ENCODE measurements at places on chromosomes 2 and 18.

GRCh38 chr18:48218285-48219022, 190.7 kb downstream of the ZBTB7C start:
- DNase-seq, result no peak

DNA sequence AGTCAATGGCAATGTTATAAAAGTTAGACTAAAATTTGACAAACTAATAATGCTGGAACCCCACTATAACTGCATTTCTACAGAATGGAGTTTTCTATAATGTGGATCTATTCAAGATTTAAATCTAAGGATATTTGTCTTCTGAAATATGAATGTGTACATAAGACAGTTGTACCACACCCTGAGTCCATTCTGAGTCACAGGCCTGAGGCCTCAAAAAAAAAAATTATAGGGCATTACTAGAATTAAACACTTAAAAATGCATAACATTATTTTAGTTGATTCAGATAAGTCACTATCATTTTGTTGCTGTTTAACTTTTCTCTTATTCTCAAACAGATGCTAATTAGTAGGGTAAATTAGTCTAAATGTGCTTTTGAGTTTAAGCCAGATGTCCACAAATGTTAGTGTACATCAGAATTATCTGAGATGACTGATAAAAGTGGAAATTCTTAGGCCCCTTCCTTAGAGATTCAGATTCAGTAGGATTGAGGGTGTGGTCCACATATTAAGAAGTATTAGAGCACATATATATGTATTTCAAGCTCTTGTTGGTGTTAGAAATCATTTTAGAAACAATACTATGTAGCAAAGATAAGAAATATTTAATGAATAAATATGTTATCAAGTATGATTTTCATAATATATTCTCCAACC, 42.4 kb upstream of the COL5A2 start:
- no peak for DNase-seq

DNA sequence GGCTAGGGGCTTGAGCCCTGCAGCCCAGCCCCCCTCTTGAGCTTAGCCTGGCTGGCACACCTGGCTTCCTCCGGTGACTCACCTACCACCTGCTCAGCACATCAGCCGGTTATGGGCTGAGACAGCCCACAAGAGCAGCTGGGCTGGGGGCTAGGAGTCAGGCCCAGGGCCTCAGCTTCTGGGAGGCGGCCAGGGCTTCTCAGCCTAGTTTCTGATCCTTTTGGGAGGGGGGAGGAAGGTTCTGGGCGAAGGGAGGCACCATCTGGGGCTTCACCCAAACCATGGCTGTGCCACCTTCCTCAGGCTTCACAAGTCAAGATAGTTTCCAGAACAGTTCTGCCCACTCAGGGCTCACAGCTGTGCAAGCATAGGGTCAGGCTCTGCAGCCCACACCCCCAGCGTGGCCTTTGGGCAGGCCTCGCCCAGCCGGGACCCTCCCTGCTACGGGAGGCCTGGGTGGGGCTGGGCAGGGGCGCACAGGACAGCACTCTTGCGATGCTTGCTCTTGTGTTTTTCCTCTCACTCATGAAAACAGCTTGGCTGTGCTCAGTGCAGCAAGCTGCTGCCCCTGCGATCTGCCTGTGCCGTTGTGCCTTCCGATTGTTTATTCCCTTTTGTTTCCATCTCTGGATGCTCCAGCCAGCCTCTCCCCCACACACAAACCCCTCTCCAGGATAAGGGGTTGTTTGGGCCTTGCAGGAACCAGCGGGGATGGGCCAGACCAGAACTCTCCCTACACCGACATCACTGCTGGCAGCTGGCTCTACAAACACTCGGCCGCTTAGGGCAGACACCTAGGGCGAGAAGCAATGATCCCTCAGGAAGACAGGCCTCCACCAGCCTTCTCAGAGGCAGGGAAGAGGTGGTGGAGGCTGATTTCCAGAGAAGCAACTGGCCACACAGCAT, 26.1 kb upstream of the SEMA4C start:
- peak; percentile 15 for DNase-seq

GRCh38 chr2:224884188-224884587, 158.1 kb downstream of the DOCK10 start:
- DNase-seq, result no peak

DNA sequence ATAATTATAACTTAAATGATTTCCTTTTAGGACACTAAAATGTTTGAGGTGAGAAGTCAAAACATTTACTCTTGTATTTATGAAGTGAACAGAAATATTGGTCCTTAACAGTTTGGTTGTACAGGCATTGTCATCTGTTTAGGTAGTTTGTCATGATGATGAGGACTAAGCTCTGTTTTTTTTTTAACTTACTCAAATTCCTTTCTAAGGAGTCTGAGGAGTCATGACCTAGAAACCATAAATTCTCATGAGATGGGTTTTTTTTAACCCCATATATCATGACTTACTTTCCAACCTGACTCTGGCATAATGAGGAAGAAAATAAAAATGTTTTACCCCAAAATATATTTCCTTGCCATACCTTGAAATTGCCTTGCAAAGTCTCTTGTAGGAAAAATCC, 1176.2 kb downstream of the SUCLG1 start:
- no peak for DNase-seq

DNA sequence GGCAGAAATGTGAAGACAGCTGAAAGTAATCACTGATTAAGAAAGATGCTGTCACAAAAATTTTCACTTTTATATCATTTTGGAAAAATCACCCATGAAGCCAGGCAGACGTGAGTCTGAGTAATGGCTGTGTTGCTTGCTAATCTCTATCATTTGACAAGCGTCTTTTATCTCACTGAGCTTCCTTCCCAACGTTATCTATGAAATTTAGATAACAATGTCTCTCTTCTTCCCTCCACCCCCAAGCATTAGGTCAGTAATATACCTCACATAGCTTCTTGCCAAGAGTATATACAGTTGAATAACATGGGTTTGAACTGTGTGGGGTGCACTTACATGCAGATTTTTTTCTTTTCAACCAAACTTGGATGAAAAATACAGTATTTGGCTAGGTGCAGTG, 388.6 kb upstream of the NRXN1 start:
- DNase-seq, result no peak
